Upper lobe of left lung (tissue), 6 donors: ENCODE measurements at places on chromosomes 11 and 22. TPM values are rescaled to one million over a fixed set of nuclear protein-coding genes. Genes with fewer than 3 reads are reported as not detected.

Gene OR2AG1
- not detected for total RNA-seq

Gene CALCA
- not detected for total RNA-seq

Gene CRYBA4
- not detected for total RNA-seq

Gene ACTN3
- total RNA-seq: not detected

Gene PYGM
- total RNA-seq: 1.0 TPM

Gene TSSK2
- total RNA-seq: not detected

DNA sequence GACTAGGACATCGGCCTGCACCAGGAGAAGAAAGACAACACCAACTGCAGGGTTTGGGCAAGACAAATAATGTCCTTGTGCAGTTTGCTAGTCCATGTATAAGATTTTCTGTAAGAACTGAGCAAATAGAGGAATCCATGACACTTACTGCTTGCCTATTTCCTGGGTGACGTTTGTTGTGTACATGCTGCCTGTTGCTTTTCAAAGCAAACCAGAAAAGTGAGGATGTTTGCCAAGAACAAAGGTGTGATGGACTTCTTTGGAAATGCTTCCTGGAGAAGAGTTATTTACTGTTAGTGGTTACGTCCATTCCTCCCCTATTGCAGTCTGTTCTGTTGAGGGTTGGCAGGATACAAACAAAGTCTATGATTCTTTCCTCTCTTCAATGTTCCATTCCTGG lies 126.5 kb downstream of the CASP12 start:
- H3K27ac ChIP-seq: no peak overlapping the region
- DNase-seq: no peak
- H3K27me3 ChIP-seq: no peaks in the 10 kb centered on the region
- no peak overlapping the region for H3K4me3 ChIP-seq
- H3K36me3 ChIP-seq: no peaks in the 10 kb centered on the region

- no peak overlapping the region for H3K4me3 ChIP-seq
- DNase-seq: no peak
- H3K36me3 ChIP-seq: no peaks in the 10 kb centered on the region
- H3K4me1 ChIP-seq: no peaks in the 10 kb centered on the region
- H3K27ac ChIP-seq: no peak overlapping the region
Observed at GRCh38 chr11:14746857-14747395, 103.3 kb downstream of the PDE3B start.

DNA sequence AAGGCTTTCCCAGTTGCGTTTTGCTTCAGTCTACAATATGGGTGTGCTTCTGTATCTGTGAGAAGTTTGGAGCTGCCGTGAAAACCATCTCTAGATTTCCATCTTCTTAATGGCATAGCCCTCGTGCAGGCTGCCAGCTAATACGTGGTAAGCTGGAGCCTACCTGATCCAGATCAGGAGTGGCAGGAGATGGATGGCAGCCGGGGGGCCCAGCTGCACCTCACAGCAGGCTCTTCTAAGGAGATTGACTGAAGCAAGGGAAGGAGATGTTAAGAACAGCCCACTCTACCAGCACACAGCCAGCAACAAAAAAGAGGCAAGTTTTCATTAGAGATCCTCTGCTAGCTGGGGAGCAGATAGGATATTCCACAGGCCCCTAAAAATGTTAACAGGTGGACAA lies 115.5 kb downstream of the MSANTD4 start:
- H3K27me3 ChIP-seq: no peaks in the 10 kb centered on the region
- no peak overlapping the region for H3K27ac ChIP-seq
- no peaks in the 10 kb centered on the region for H3K36me3 ChIP-seq

DNA sequence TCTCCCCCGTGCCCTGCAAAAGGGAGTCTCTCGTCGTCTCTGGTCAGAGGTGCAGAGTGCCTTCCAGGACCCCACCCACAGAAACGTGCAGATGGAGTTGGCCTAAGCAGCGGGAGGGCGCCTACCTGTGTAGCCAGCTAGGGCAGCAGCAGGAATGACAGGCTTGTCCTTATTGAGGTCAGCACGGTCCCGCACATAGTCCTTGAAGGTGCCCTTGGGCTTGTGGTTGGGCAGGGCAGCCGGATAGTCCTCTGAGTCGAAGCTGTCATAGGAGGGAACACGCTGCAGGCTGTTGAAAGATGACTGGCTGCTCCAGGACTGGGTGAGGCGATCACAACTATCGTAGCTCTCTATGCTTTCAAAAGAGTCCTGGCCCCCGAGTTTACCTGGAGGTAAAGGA lies 107.3 kb downstream of the ETS1 start:
- H3K27ac ChIP-seq: peak overlapping the region; percentile 55
- H3K4me3 ChIP-seq: no peak overlapping the region
- no peaks in the 10 kb centered on the region for H3K27me3 ChIP-seq

DNA sequence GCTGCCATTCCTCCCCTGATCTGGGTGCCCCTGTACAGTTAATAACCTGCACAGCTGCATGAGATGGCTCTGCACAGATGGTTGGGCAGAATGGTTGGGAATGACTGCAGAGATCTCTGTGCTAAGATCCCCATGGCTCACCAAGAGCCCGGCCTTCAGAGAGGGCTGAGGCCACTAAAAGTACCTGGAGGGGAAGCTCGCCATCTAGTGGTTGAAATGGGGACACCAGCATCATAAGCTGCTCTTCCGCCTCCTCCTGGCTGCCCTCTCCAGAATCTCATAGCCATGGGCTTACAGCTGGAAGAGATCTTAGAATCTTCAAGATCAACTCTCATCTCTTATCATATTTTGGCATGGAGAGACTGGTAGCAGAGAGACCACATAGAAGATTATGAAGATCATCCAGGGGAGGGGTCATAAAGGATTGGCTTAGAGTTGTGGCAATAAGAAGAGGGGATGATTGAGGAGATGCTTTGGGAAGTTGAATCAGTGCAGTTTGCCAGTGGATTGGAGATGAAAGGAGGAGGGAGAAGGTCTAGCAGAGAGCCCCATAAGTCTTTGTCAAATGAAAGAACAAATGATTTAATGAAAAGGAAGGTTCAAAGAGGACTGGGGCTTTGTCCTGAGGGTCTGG lies 22.0 kb upstream of the TLCD5 start:
- H3K27ac ChIP-seq: no peak overlapping the region
- no peak for DNase-seq
- H3K36me3 ChIP-seq: no peaks in the 10 kb centered on the region
